ENCODE measurements at places on chromosomes 4 and X.

DNA sequence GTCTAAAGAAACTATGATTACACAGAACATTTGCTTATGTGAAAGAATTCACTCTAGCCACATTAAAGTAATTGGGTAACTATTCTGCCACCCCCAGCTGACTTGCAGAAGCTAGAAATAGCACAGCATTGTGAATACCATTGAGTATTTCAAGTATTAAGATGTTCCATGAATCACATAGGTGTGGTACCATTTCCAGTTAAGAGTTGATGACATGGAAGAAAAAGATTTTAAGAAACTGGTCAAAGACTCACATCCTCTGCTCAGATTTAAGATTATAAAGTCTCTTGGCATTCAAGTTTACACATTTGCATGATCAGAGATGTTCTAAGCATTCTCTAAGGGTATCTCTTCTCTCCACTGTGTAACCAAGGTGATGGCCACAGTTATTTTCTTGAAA lies 287.5 kb downstream of the CAMK2D start:
- no peak for DNase-seq

DNA sequence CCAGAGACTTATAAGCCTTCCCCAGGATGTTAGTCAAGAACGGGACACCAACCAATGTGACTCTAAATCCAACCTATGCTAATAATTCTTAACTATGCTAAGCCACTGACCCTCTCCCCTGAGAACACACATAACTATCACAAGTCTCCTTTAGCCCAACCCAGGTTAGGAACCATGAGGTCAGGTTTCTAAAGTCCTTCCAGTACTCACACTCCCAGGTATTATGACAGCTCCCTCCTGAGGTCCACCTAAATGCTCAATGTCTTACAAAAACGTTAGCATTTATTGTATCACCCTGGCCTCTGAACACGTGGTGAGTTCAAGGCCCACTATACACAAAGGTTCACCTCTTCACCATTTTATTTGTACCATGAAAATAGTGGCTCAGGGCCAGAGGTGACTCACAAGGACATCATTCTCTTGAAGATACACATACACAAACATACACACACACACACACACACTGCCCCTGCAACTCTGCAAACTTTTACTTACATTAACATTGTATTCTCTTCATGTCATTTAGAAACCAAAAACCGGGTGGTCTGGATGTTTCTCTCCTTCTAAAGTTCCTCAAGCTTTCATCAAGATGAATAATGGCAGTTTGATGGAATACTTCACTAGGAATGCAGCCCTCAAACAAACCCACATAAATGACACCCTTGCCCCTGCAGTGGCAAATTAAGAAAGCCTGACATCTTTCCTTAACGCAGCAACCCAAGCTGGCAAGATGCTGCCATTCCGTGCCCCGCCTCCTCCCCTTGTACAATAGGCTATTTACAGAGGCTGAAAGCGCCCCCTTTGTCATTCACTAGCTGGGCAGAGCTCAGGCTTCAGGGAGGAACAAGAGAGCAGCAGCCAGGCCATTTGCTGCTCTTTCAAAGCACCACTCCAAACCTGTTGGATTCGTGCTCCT lies 17.7 kb downstream of the ACSL1 start:
- DNase-seq: peak; percentile 90

GRCh38 chr4:132076829-132077228 lies 1072.3 kb upstream of the PCDH10 start:
- no peak for DNase-seq

DNA sequence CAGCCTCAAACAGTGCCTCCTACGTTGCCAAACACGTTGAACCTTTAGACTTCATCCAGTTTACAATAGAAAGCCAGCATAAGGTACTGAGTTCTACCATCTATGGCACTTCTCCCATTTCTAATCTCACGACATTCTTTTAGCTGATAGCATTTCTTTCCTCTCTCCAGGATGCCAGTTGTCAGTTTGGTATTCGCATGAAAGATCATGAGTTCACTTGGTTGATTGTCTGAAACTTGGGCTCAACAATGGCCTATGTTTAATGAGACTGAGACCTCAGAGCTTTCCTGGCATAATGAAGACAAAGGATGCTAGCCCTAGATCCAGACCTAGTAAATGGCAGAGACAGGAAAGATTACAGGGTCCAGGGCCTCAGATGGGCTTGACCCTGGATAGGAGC lies 69.2 kb upstream of the SPRY1 start:
- no peak for DNase-seq

DNA sequence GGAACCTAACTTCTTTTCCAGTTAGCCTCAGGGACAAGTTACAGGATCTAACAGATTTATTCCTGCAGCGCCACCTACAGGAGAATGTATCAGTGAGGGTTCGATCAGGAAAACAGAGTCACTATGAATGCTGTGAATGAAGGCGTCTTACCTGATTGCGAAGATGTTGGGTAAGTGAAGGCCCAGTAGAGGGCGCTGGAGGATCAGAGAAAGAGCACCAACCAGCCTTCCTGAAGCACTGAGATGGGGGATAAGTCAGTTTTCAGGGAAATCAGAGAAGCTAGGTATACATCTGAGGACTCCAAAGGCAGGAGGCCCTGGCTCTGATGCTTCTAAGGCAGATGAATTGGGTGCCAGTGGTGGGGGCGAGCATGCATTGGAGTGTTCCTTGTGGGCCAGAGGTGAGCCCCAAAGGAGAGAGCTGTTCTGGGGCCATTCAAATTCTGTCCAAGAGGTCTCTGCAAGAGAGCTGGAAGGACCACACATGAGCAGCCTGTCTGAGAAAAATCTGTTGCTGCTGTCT lies 169.9 kb upstream of the AADAT start:
- DNase-seq: peak; percentile 71

DNA sequence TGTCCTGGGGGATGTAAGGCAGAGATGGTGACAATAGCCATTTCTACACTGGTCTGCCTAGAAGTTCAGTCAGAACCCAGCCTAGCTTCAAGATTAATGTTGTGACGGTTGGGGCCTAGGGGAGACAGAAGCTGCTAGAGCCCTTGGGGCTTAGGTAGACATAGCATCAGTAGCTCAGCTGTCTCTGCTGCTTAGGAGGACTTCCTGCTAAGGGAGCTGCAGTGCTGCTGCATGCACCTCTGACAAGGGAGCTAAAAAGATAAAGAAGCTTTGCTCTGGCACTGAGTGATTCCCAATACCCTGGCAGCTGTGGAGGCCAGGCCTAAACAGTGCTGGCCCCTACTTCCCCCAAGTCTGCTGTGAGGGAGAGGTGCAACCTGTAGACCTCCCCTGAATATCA lies 116.0 kb downstream of the CT47B1 start:
- no peak for DNase-seq

GRCh38 chrX:130282151-130282550 lies 13.5 kb upstream of the ZNF280C start:
- DNase-seq: no peak

DNA sequence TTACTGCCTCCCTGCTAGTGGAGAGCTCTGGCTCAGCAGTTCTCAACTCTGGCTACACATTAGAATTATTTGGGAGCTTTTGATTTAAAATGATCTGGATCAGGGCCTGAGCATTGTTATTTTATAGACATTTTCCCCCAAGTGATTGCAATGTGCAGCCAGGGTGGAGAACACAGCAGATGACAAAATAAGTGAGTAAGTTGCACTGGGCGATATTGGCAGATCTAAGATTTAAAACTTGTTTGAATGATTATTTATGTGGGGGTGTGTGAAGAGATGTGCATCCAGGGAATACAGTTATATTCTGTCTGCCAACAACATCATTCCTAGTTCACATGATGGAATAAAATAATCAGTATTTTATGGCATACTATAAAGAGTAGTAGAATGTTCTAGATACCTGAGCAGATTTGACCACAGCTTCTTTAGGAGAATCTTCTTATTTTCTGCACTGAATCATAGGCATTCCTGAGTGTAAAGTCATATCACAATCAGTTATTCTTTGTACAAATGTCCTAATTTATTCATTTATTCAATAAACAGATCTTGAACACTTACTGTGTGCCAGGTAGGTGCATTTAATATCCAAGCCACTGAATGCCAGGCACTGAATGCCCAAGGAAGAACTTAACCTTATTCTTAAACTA lies 123.9 kb downstream of the UCHL1 start:
- DNase-seq: no peak

DNA sequence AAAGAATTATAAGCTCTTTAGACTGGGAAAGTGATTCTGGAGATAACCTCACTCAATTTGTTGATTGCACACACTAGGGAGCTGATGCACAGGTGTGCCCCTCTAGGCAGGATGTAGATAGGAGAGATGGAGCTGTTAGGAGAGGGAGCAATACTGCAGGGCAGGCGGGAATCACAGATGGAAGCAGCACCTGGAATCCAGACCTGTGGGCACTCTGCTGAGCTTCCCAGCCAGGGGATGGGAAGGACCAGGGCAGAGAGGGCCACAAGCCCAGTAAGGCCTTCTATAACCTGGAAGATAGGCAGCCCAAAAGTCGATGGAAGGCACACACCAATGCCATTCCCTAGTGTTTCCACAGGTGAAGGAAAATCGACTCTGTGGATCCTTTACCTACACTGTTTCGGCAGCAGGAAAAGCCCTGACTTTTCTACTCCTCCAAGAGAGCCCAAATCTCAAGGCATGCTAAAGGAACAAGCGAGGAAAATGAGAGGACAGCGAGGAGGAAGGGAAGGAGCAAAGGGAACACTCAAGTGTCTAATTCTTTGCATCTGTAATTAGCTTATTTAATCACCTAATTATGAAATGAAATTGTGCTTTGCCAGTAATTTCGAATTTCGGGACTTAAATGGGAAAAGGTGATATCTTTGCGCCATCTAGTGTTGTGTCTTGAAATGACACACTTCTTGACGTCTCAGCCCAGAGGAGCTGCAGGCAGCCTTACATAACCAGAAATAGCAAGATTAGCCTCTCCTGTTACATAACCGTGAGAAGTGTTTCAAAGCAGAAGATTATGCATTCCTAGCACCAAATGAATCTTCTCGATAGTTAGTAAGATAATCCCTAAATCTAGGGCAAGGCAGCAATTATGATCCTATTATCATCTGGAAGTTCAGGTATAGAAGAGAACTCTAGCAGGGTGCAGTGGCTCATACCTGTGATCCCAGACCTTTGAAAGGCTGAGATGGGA lies 31.0 kb upstream of the TLR3 start:
- peak; percentile 44 for DNase-seq

Data from amygdala (tissue), 56 donors.